ENCODE measurements at places on chromosomes 6 and 20. TPM values are rescaled to one million over a fixed set of nuclear protein-coding genes. Genes with fewer than 3 reads are reported as not detected.

Gene TMC2
- total RNA-seq: 0.63 TPM

Gene APOM
- 9.8 TPM for total RNA-seq

Gene TPX2
- total RNA-seq: 52.5 TPM

Gene TCF15
- 3.7 TPM for total RNA-seq

Gene SLC22A7
- total RNA-seq: not detected

DNA sequence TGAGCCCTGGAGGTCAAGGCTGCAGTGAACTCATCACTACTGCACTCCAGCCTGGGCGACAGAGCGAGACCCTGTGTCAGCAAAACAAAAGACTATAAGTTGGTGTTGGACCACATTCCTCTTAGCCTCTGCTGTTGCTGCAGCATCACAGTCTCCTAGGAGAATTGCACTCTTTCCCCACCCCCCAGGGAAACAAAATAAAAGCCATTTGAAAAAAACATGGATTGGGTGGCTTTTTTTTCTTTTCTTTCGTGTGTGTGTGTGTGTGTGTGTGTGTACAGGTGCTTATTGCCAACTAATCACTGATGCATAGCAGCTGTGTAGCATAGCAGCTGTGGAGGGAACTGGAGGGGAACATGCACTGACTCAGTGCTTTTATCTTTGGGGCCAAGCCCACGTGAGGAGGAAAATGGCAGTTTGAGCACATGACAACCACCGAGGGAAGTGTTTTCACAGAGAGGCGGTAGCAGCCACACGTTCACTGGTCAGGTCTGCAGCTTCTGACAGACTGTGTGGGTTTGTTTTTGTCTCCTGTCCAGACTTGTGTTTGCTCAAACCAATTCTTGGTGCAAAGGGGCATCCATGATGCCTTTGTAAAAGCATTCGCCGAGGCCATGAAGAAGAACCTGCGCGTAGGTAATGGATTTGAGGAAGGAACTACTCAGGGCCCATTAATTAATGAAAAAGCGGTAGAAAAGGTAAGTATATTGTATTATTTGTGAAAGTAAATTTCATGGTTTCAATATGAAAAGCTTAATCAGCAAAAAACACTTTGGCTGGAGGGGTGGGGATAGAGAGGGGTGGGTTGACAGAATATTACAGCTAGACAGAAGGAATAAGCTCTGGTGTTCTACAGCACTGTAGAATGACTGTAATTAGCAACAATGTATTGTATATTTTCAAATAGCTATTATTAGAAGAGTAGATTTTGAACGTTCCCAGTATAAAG, 27.7 kb downstream of the ALDH5A1 start:
- H3K4me3 ChIP-seq: no peak overlapping the region
- H3K27me3 ChIP-seq: no peaks in the 10 kb centered on the region
- H3K27ac ChIP-seq: no peak overlapping the region

DNA sequence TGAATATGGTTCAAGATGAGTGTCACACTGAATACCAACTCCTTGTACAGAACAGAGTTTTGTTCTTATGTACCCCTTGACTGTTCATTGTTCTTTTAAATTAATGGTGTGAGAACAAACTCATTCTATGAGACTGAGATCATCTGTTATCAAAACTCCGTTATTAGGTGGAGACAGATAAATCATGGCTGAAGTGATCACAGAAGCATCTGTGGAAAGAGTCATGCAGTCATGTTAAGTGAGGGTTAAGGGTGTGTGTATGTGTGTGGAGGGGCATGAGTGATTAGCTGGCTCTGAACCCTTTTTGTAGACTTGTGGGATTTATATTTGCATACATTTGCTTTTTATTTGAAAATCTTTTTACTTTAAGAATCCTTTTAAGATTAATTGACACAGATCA, 24.7 kb downstream of the ADGRG6 start:
- no peaks in the 10 kb centered on the region for H3K27me3 ChIP-seq
- no peak overlapping the region for H3K4me3 ChIP-seq
- H3K27ac ChIP-seq: no peak overlapping the region
- no peak for DNase-seq
- no peaks in the 10 kb centered on the region for H3K4me1 ChIP-seq
- H3K36me3 ChIP-seq: no peaks in the 10 kb centered on the region

- H3K27me3 ChIP-seq: no peaks in the 10 kb centered on the region
- no peak for DNase-seq
- no peak overlapping the region for H3K27ac ChIP-seq
- H3K36me3 ChIP-seq: no peaks in the 10 kb centered on the region
Measured at GRCh38 chr20:5734602-5735001, 15.6 kb upstream of the SHLD1 start.

GRCh38 chr6:34189806-34190503, 44.1 kb upstream of the GRM4 start:
- no peak overlapping the region for H3K4me3 ChIP-seq
- no peak overlapping the region for H3K27ac ChIP-seq

DNA sequence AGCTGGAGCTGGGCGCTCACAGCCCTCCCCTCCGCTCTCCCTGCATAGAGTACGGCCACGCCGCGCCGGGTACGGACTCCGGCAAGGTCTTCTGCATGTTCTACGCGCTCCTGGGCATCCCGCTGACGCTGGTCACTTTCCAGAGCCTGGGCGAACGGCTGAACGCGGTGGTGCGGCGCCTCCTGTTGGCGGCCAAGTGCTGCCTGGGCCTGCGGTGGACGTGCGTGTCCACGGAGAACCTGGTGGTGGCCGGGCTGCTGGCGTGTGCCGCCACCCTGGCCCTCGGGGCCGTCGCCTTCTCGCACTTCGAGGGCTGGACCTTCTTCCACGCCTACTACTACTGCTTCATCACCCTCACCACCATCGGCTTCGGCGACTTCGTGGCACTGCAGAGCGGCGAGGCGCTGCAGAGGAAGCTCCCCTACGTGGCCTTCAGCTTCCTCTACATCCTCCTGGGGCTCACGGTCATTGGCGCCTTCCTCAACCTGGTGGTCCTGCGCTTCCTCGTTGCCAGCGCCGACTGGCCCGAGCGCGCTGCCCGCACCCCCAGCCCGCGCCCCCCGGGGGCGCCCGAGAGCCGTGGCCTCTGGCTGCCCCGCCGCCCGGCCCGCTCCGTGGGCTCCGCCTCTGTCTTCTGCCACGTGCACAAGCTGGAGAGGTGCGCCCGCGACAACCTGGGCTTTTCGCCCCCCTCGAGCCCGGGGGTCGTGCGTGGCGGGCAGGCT, 4.6 kb downstream of the KCNK15 start:
- H3K4me1 ChIP-seq: no peaks in the 10 kb centered on the region
- H3K27ac ChIP-seq: no peak overlapping the region
- H3K27me3 ChIP-seq: no peaks in the 10 kb centered on the region
- no peak for DNase-seq
- peak overlapping the region; percentile 47 for H3K4me3 ChIP-seq

GRCh38 chr6:48714250-48714649, 603.3 kb upstream of the PTCHD4 start:
- no peak for DNase-seq
- no peaks in the 10 kb centered on the region for H3K36me3 ChIP-seq
- H3K27ac ChIP-seq: no peak overlapping the region
- H3K4me1 ChIP-seq: no peaks in the 10 kb centered on the region
- H3K4me3 ChIP-seq: no peak overlapping the region

- no peak overlapping the region for H3K27ac ChIP-seq
- no peaks in the 10 kb centered on the region for H3K36me3 ChIP-seq
- H3K27me3 ChIP-seq: no peaks in the 10 kb centered on the region
- DNase-seq: no peak
Measured at GRCh38 chr6:84738996-84739865, 25.2 kb downstream of the TBX18 start.

DNA sequence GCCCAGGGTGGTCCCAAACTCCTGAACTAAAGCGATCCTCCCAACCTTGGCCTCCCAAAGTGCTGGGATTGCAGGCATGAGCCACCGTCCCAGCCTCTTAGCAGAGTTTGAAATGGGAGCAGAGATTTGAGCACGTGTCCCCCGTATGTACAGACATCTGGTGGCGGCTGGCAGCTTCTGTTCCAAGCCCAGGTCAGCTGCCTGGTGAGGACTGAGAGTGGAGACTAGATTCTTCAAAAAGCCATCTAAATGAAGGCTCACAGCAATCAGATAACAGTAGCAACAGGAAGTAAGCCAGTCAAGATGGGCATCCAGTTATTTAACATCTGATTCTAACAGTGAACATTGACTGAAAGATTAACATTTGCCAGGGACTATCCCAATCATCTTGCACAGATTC, 128.1 kb upstream of the AKAP12 start:
- H3K4me3 ChIP-seq: no peak overlapping the region
- DNase-seq: no peak
- H3K4me1 ChIP-seq: no peaks in the 10 kb centered on the region
- no peaks in the 10 kb centered on the region for H3K36me3 ChIP-seq
- H3K27me3 ChIP-seq: no peaks in the 10 kb centered on the region
- H3K27ac ChIP-seq: no peak overlapping the region

- peak; percentile 77 for DNase-seq
- H3K27me3 ChIP-seq: no peaks in the 10 kb centered on the region
- H3K4me3 ChIP-seq: no peak overlapping the region
- no peak overlapping the region for H3K27ac ChIP-seq
Measured at GRCh38 chr20:6732001-6732447, 35.5 kb upstream of the BMP2 start.

DNA sequence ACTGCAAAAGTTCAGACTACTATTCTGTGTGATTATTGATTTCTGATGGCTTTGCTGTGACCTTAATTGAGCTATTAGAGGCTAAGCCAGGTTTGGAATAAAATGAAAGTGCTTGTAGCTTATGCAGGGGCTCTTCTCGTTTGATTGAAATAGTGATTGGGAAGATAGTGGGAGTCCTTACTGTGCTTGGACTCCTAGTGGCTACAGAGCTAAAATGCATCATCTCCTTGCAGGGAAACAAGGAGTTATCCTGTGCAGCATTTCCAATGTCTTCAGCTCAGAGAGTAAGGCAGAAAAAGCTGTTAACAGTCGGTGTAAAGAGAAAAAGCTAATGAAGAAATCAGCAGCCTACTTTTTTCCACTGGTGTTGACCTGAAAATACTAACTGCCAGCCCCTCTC, 173.5 kb downstream of the SLC35F1 start:
- no peaks in the 10 kb centered on the region for H3K36me3 ChIP-seq
- H3K4me3 ChIP-seq: no peak overlapping the region
- no peaks in the 10 kb centered on the region for H3K4me1 ChIP-seq
- no peak overlapping the region for H3K27ac ChIP-seq
- no peaks in the 10 kb centered on the region for H3K27me3 ChIP-seq
- DNase-seq: no peak

GRCh38 chr6:146367061-146367460, 176.6 kb upstream of the RAB32 start:
- H3K27ac ChIP-seq: no peak overlapping the region
- no peak for DNase-seq
- H3K36me3 ChIP-seq: no peaks in the 10 kb centered on the region

GRCh38 chr20:38497246-38497935, 24.7 kb downstream of the RALGAPB start:
- no peak overlapping the region for H3K4me3 ChIP-seq
- DNase-seq: no peak
- H3K27ac ChIP-seq: no peak overlapping the region
- H3K27me3 ChIP-seq: no peaks in the 10 kb centered on the region

- no peaks in the 10 kb centered on the region for H3K36me3 ChIP-seq
- H3K4me3 ChIP-seq: no peak overlapping the region
- H3K4me1 ChIP-seq: no peaks in the 10 kb centered on the region
- no peaks in the 10 kb centered on the region for H3K27me3 ChIP-seq
- DNase-seq: no peak
- no peak overlapping the region for H3K27ac ChIP-seq
Measured at GRCh38 chr6:63269470-63269869, 50.3 kb downstream of the LGSN start.

DNA sequence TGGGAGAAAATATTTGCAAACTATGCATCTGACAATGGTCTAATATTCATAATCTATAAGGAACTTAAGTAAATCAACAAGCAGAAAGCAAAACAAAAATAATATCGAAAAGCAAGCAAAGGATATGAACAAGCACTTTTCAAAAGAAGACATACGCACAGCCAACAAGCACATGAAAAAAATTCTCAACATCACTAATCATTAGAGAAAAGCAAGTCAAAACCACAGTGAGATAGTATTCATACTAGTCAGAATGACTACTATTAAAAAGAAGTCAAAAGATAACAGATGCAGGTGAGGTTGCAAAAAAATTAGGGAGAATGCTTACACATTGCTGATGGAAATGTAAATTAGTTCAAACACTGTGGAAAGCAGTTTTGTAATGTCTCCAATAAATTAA, 410.2 kb downstream of the MMUT start:
- no peaks in the 10 kb centered on the region for H3K36me3 ChIP-seq
- no peaks in the 10 kb centered on the region for H3K27me3 ChIP-seq
- no peak for DNase-seq

GRCh38 chr6:32170294-32170693, 5.6 kb downstream of the AGPAT1 start:
- H3K27me3 ChIP-seq: no peaks in the 10 kb centered on the region
- no peak for DNase-seq
- no peak overlapping the region for H3K27ac ChIP-seq
- peaks cover 20% of the 10 kb centered on the region for H3K4me1 ChIP-seq
- no peaks in the 10 kb centered on the region for H3K36me3 ChIP-seq

DNA sequence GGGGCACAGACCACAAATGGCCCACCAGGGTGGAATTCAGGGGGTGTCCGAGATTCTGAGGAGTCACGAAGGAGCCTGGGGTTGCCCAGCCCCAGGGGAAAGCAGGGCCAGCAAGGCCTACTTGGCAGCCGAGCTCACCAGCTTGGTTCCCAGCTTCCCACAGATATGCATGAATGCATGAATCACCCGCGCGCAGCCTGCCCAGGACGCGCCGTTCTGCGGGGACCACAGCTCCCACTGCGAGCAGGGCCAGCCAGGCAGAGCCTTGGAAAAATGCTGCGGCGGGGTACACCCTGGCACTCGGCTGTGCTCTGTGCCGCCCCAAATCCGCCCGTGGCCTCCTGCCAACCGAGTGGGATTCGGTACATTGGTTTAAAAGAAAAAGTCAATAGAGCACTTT, 211.0 kb downstream of the NFATC2 start:
- H3K27ac ChIP-seq: no peak overlapping the region
- no peaks in the 10 kb centered on the region for H3K4me1 ChIP-seq
- H3K36me3 ChIP-seq: no peaks in the 10 kb centered on the region
- no peak overlapping the region for H3K4me3 ChIP-seq
- no peak for DNase-seq

GRCh38 chr6:106186714-106187113, 100.6 kb downstream of the PRDM1 start:
- no peaks in the 10 kb centered on the region for H3K27me3 ChIP-seq
- H3K4me1 ChIP-seq: no peaks in the 10 kb centered on the region
- H3K4me3 ChIP-seq: no peak overlapping the region
- no peaks in the 10 kb centered on the region for H3K36me3 ChIP-seq
- DNase-seq: no peak
- no peak overlapping the region for H3K27ac ChIP-seq
